ENCODE measurements at places on chromosomes 7 and 10.

DNA sequence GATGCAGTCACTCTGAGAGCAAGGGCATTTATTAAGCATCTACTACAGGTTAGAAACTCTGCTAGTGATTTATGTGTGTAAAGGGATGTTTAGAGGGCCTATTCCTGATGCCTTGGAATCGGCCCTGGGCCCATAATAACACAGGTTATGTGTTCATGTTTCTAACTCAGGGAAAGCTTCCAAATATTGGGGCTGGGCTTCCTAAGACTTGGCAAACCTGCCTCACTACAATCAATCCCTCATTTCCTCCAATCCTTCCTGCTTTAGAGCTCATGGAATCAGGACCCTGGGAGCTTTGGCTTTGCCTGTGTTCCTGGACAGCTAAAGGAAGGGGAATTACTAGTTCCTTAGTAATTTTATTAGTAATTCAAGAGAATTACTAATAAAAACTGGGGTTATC is 148.8 kb downstream of the HIBADH start:
- DNase-seq, result no peak

DNA sequence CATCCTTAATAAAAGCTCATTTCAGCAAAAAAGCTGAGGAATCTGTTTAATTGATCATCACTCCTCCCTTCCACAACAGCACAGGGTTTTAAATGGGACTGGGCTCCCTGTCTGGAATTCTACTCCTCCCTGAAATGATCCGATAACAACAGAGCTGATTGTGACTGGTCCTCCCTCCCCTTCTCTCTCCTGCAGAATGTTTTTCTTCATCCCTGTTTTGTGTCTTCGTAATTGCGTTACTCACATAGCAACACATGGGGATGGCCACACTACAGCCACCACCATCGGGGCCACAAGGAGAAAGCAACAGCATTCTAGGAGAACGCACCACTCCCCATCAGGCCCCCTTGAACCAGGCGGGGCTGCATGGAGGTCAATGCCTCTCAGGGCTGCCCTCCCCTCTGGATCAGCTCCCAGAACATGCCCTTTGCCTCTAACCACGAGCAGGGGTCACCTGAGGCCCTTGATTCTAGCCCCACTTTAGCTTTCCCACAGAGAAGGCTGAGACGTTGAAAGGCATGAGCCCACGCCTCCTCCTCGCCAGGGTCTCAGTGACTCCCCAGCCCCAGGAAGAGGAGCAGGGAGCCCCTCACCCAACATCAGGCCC is 152.6 kb downstream of the PLXNA4 start:
- no peak for DNase-seq

DNA sequence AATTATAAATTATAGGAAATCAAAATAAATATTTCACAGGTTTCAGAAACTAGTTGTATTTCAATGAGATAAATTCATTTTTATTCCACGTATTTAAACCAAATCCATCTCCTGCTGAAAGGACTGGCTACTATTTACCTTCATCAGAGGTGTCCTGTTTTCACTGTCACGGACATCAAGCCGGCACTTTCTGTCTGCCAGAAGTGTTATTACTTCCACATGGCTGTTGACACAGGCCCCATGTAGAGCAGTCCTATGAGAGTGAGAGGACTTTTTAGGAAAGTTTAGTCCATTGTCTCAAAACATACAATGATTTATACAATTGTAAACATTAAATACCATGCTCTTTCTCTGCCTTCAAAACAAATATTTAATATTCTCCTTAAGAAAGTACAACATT is 100.4 kb upstream of the ACBD5 start:
- no peak for DNase-seq

- DNase-seq, result no peak
These were observed 55.8 kb downstream of the LOXL4 start for GRCh38 chr10:98212196-98212595.

GRCh38 chr10:77877441-77878344 is 48.9 kb downstream of the DLG5 start:
- DNase-seq, result no peak

- no peak for DNase-seq
These were observed 20.3 kb upstream of the ZNRF2 start for GRCh38 chr7:30264052-30264451.

DNA sequence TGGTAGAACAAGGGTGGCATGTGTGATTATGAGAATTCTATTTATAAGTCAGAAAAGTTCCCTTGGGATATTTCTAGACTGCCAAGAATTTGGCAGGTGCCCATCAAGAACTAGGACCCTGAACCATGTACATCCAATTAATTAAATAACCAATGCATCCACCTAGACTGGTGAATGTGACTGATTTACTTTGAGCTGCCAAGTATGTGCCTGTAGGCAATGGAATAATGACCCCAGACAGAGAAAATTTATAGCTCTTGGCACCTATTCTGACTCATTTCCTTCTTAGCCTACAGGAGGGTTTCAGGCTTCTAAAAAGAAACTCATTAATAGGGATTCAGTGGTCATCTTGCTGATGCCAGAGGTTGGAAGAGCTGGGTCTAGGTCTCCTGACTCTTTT is 54.9 kb downstream of the KCNH2 start:
- no peak for DNase-seq

GRCh38 chr10:120575411-120575810 is 118.4 kb downstream of the PLPP4 start:
- DNase-seq, result no peak

DNA sequence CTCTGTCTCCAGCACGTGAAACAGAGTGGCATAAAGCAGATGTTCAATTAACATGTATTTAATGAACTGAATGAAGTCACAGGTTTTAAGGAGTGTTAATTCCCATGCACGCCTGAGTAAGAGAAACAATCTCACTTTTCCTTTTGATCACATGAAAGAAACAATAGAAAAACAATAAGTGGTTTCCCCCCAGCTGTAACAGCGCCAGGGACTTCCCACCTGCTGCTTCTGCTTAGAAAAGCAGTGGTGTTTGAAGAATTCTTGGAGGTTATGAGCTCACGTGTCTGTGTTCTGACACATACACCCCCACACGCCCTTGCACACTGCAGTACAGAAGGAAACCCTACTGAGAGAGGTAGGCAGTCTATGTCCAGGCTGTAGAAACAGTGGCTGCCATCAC is 51.3 kb upstream of the FRMD4A start:
- no peak for DNase-seq

- no peak for DNase-seq
These were observed at the start of gene HTRA1 for GRCh38 chr10:122461367-122461728. HTRA1 (plus strand) TSS chr10:122461553; CDS start chr10:122461653, 100 bp downstream.

DNA sequence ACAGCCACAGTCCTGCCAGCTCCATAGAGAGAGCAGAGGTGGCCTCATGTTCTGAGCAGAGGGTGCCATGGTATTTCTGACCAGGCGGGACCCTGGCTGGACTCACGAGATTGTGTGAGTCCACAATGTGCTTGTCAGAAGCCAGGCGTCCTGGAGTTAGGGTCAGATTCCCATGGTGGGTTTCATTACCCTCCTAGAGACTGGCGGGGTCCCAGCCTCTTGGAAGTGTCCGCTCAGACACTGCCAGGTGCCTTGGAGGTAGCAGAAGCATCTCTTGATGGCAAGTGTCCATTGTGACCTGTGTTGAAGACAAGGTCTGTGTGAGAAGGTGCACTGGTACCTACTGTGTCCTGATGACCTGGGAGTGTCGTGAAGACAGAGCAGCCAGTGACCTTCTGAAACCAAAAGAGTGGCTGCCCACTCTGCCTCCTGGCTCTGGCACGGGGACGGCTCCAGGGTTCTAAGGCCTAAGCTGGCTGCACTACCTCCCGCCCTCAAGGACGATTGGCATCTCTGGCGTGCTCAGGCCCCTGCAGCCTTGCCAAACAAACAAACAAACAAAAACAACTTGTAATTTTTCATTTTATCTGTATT is 56.8 kb downstream of the MGMT start:
- no peak for DNase-seq

DNA sequence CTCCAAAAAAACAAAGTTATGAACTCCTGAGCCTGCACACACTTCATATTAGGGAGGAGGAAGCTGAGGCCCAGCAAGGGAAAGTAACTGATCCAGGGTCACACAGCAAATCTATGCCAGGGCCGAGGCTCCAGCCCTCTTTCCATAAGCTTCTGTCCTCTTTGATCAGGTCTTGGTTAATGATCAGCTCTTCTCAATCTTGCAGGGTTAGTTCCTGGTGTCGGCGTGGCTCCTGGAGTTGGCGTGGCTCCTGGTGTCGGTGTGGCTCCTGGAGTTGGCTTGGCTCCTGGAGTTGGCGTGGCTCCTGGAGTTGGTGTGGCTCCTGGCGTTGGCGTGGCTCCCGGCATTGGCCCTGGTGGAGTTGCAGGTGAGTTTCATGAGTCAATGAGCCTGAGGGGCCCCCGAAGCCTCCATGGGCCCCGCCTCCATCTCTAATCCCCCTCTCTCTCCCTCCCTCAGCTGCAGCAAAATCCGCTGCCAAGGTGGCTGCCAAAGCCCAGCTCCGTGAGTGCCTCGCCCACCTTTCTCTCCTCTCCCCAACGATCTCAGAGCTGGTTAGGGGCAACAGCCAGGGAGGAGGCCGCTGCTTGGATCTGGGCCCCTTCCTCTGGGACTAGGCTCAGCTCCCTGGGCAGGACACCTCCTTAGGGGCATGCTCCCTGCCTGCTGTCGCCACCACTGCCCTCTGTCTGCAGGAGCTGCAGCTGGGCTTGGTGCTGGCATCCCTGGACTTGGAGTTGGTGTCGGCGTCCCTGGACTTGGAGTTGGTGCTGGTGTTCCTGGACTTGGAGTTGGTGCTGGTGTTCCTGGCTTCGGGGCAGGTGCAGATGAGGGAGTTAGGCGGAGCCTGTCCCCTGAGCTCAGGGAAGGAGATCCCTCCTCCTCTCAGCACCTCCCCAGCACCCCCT is 23.7 kb upstream of the LIMK1 start:
- no peak for DNase-seq

DNA sequence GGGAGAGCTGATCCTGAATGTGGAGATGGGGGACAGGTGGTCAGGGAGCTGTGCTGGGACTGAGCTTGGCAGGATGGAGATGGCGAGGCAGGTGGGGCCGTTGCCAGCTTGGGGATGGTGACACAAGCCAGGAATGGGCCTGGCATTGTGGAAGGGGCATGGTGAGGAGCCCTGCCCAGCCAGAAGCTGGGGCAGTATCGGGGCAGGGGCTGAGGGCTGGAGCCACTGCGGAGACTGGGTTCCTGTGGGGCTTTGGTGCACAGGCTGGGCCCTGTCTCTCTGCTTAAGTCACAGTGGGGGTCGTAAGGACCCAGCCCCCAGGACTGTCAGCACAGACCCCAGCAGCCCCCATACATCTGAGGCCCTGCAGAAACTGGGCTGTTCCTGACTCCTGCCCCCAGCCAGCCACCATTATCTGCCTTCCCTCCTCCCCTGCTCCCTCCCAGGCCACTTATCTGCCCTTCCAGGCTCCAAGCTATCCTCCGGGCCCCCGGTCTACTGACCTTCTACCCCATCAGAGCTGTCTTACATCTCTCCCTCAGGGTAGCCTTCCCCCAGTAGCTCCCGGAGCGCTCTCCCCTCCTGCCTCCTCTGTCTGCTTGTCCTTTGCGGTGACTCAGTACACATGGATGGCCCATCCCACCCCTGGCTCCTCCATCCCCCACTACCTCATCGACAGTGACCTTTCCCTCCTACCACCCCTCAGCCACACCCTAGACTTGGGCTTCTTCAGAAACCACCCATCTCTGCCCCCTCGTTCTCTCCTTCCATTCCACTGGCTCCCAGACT is 44.2 kb downstream of the PPIF start:
- DNase-seq, result no peak

Data from NCI-H524 treated with DMSO at 0.1 percent for 48 hours (cell line).